SK-N-SH (cell line): ENCODE measurements at places on chromosomes 5 and 9. TPM values are rescaled to one million over a fixed set of nuclear protein-coding genes. Genes with fewer than 3 reads are reported as not detected.
A peak's percentile ranks its signal among the peaks of the same experiment; 100 is the strongest.

DNA sequence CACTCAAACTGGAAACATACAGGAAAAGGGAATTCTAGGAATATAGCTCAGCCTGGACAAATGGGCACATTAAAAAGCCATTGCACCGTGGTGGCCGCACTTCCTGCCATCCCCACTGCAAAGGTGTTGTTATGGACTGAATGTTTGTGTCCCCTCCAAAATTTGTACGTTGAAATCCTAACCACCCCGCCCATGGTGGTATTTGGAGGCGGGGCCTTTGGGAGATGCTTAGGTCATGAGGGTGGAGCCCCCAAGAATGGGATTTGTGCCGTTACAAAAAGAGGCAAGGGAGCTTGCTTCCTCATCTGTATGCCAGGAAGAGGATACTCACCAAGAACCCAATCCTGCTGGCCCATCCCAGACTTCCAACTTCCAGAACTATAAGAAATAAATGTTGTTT, 1.1 kb upstream of the CMBL start:
- no peaks in the 10 kb centered on the region for H3K36me3 ChIP-seq
- no peak overlapping the region for H3K4me3 ChIP-seq
- H3K27ac ChIP-seq = no peak overlapping the region
- no peak for DNase-seq

- DNase-seq = no peak
- no peak overlapping the region for H3K4me3 ChIP-seq
- no peaks in the 10 kb centered on the region for H3K27me3 ChIP-seq
- H3K36me3 ChIP-seq = no peaks in the 10 kb centered on the region
- no peaks in the 10 kb centered on the region for H3K4me1 ChIP-seq
- no peak overlapping the region for H3K27ac ChIP-seq
Measured at GRCh38 chr5:56746553-56747339, 68.6 kb upstream of the MAP3K1 start.

DNA sequence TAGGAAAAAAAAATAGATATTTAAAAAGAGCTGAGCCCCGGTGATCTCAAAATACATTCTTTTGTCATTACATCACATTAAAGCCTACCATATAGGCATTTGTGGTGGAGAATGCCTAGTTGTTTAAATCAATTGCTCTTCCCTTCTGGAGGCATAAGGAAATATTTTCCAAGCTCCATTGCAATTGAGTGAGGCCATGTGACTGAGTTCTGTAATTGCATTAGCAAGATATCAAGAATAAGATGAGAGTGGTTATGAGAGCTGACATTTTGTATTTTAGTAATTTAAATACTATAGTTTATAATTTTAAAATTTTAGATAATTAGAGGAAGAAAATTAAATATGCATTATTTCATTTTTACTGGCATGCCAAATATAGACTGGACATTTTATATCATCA, 1195.9 kb downstream of the DTWD2 start:
- no peak overlapping the region for H3K27ac ChIP-seq
- no peak for DNase-seq
- H3K27me3 ChIP-seq = no peaks in the 10 kb centered on the region
- no peaks in the 10 kb centered on the region for H3K36me3 ChIP-seq
- no peak overlapping the region for H3K4me3 ChIP-seq
- no peaks in the 10 kb centered on the region for H3K4me1 ChIP-seq

DNA sequence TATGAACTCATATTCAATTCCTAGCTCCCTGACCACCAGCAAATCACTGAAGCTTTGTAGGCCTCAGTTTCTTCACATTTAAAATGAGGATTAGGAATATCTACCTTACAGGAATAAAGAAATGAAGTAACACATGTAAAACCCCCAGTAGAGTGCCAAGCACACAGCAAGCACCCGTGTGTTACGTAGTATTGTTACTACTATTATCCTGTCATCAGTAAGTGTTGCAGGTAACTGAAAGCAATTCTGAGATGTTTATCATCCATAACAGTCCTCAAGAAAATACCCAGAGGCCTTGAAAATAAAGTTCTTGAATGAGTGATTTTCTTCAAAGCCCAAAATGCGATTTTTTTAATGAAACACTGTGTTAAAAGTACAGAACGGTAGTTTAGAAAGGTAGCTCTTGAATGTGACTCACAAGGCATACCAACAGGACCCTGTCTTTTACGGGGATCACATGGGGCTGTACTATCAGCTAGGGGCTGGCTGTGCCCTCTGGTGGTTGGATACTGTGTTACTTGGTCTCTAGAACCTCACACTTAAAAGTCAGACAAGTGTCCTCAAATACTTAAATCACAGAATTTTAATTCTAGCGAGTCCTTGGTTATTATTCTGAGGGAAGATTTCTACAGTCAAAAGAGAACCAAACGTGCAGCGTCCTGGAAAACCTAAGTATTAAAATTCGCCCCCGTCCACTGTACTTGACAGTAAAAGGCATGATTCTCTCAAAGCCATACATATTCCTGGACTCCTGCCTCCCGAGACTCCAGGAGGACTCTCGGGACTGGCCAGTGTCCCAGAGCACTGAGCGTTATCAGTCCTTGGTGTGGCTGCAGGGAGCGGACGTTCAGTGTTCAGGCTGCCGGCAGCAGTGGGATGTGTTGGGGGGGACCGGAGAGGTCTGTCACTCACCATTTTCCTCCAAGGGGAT, 725 bp downstream of the NDUFB6 start:
- H3K4me3 ChIP-seq = peak overlapping the region; percentile 100
- H3K27me3 ChIP-seq = no peaks in the 10 kb centered on the region
- peaks cover 12% of the 10 kb centered on the region; the same call in 1 of the 2 replicates for H3K36me3 ChIP-seq

The DMRT2 gene
- not detected in 2 replicates for polyA plus RNA-seq

DNA sequence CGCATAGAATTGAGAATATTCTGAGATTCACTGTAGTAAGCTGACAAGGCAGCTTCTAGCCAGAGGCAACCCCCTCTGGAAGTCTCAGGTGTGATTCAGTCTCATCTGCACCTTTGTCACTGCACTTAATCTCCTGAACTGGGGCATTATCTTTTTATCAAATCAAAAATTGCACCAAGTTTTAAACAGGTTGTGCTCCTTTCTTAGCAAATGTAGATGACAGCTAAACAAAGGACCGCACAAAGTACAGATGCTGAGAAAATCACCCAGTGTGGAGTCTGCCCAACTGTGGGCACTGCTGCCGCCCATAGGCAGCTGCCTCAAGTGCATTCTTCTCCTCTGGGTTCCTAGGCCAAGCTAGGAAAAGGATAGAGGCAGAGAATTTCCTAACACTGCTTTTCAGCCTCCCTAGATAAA, 51.1 kb downstream of the STARD4 start:
- H3K27ac ChIP-seq = peak overlapping the region; percentile 81
- H3K4me1 ChIP-seq = peaks cover 6% of the 10 kb centered on the region
- no peaks in the 10 kb centered on the region for H3K27me3 ChIP-seq
- H3K36me3 ChIP-seq = no peaks in the 10 kb centered on the region
- peak; percentile 53 for DNase-seq

GRCh38 chr5:132024117-132024435, 12.6 kb upstream of the ACSL6 start:
- DNase-seq = no peak
- H3K27ac ChIP-seq = no peak overlapping the region
- H3K4me1 ChIP-seq = no peaks in the 10 kb centered on the region
- H3K4me3 ChIP-seq = no peak overlapping the region

DNA sequence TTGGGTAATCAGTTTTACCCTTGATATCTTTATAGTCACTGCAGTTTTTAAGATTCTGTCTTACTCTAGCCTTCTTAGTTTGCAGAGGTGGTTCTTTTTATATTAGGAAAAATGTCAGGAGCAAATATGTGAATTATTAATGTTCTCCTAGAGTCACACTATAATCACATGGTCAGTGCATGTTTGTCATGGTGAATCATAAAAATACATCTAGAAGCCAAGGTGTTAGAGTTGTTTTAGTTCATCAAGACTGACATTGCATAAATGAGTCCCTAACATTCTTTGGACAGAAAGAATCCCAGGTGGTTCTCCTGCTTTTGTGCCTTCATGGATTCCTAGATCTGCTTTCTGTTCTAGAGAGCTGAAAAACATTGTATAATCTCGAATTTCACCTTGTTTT, 22.9 kb downstream of the ATG10 start:
- no peak overlapping the region for H3K27ac ChIP-seq
- no peak overlapping the region for H3K4me3 ChIP-seq
- no peaks in the 10 kb centered on the region for H3K4me1 ChIP-seq
- no peak for DNase-seq
- H3K27me3 ChIP-seq = no peaks in the 10 kb centered on the region

DNA sequence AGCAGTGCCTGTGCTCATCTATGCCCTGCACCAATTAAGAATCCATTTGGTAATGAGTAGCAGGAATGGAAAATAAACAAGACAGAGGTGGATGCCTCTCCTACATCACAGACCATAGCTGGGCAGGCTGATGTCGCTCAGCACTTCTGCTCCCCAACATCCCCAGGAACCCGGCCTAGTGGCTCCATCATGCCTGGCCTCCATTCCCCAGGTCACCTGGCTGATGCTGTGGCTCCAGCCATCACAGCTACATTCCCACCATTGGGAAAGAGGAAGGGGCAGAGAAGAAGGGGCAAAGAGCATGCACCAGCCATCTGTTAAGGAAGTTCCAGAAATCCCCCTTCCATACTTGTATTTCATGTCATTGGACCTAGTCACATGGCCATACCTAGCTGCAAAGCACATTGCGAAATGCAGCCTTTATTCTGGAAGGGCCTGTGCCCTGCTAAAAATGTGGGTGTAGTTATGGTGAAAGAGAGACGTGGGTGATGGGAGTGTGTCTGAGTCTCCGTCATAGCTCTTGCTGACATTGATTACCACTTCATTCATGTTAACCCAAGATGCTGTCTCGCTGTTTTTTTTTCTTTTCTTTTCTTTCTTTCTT, 86.1 kb upstream of the ADAMTS2 start:
- DNase-seq = no peak
- no peak overlapping the region for H3K4me3 ChIP-seq

DNA sequence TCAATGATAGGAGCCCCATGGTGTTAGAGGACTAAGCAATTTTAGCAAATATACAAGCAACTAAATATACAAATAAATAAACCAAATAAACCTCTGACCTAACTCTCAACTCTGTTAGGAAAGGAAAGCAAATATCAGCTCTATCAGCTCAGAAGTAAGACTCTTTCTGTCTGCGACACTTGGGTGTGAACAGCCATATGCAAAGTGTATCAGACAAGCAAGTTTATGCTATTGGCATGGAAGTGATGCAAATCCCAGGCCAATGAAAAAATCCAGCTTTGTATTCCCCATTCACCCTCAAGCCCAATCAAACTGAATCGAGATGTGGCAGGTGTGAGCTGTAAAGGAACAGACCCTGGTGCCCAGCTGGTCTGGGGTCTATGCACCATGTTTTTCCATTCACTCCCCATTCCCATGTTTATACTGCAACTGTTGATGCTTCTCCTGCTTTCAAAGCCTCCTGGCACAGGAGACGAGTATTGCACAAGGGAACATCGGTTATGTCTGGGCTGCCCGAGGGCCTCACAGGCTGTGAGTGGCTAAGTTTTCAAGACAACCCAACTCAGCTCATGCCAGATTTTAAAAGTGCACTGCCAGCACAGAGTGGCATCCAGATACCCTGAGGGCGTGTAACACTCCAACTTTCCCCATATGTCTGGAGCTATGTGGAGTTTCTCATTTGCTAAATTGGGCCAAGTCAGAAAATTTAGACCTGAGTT, 73.1 kb downstream of the FEM1C start:
- no peaks in the 10 kb centered on the region for H3K27me3 ChIP-seq
- no peaks in the 10 kb centered on the region for H3K36me3 ChIP-seq

The ADGRD2 gene
- 0.05 and 0.10 TPM in 2 replicates for polyA plus RNA-seq

GRCh38 chr9:70382046-70382708, 32.3 kb downstream of the KLF9 start:
- no peaks in the 10 kb centered on the region for H3K27me3 ChIP-seq
- no peak overlapping the region for H3K4me3 ChIP-seq
- no peak for DNase-seq

The PTGDS gene
- polyA plus RNA-seq = not detected in 2 replicates

DNA sequence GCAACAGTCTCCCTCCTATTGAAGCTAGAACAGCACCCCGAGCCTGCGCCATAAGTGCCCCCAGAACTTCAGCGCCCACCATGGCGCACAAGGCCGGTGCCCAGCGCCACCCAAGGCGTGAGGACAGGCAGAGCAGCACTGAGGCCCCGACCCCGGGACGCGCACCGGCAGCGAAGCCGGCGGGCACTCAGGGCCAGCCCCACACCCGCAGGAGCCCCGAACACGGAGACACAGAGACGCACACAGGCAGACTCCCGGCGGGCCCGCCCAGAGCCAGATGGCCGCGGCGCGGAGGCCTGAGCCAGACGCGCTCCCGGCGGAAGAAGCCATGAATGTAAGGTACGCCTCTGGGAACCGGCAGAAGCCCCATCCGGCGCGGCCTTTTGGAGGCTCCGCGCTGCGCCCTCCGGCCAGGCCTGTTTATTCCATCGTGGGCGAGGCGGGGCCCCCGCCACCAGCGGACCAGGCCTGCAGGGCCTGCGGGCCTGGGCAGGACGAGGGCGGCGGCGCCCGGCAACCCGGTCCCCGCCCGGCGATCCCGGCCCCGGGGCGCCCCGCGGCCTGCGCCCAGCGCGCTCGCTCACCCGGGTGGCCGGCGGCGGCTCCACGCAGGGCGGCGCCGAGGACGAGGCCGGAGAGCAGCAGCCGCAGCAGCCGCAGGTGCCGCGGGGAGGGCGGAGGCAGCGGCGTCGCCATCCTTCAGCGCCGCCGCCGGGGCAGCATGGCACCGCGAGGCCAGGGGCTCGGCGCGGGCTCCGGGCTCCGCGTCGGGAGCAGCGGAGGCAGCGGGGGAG, 486 bp downstream of the NPDC1 start:
- peak overlapping the region; percentile 78 for H3K27ac ChIP-seq
- H3K4me1 ChIP-seq = peaks cover 11% of the 10 kb centered on the region; the same call in 1 of the 2 replicates
- peaks cover 4% of the 10 kb centered on the region; the same call in 1 of the 2 replicates for H3K36me3 ChIP-seq
- peak; percentile 81 for DNase-seq

DNA sequence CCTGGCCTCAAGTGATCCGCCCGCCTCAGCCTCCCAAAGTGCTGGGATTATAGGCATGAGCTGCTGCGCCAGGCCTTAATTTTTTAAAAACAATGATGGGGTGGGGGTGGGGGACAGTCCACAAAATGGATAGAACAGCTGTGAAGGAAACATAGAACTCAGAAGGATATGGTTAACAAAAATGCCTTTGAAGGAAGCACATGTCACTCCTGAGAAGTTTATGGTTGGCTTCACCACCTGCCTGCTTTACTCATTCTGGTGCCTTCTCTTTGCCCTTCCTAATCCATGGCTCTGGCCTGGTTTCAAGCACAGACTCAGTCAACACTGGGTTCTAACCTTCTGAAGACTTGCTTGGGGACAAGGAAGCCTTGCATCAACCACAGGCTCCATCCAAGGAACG, 10.3 kb downstream of the BAG1 start:
- no peak overlapping the region for H3K4me3 ChIP-seq
- no peaks in the 10 kb centered on the region; the same call in 1 of the 2 replicates for H3K4me1 ChIP-seq
- DNase-seq = no peak

DNA sequence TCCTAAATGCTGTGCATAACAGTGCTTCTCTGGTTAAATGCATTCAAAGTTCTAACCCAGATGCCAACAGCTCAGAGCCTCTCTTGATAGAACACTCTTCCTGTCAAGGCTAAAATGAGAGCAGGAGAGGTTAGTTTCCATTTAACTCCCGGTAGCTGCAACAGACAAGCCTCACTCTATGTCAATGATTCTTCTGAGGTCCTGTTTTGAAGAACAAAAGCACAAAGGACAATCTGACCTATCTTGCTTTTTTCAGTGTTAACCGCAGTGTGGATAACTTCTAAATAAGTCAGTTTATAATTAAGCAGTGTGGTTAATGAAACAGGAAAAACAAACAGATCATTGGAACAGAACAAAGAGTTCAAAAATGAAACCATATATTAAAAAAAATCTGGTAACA, 80.7 kb downstream of the ANKRD55 start:
- no peak overlapping the region for H3K27ac ChIP-seq
- H3K4me3 ChIP-seq = no peak overlapping the region
- no peaks in the 10 kb centered on the region for H3K36me3 ChIP-seq
- H3K4me1 ChIP-seq = peaks cover 2% of the 10 kb centered on the region
- no peaks in the 10 kb centered on the region for H3K27me3 ChIP-seq
